ENCODE measurements at places on chromosomes 7 and 10.
A peak's percentile ranks its signal among the peaks of the same experiment; 100 is the strongest.

GRCh38 chr10:123318516-123318915, 164.3 kb downstream of the BUB3 start:
- no peak for DNase-seq

DNA sequence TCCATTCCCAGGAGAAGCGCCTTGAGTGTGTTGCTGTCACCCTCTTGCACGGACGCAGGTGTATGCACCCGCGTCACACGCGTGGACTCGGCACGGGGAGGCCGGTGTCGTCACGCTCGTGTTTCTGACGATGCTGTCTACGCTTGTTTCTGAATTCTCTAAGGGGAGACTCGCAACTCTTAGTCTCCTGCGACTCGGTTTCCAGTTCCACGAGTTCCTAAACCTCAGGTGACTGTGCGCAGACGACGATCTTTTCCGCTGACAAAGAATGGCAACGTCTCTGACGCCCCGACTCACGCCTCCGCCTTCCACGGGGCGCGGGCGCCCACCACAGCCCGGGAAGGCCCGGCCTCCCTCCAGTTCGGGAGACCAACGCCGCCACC, 579 bp downstream of the IDI1 start:
- no peak for DNase-seq

GRCh38 chr10:110721406-110722038, 77.4 kb downstream of the RBM20 start:
- no peak for DNase-seq

DNA sequence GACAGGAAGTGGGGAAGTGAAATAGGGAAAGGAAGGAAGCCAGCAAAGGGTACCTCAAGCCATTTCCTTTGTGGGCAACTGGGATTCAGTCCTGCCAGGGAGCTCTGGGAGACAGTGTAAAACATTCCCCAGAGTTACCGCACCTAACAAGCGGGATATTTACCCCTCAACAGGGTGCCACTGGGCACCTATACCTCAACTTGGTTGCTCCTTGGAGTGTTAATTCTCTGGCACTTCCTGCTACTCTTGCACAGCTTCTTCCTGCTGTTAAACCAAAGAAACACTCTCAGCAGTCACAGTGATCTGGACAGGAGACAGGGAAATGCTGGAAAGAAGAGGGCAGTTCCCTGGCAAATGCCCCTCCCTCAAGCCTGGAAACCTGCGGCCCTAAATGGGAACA, 151.3 kb downstream of the REEP3 start:
- no peak for DNase-seq

DNA sequence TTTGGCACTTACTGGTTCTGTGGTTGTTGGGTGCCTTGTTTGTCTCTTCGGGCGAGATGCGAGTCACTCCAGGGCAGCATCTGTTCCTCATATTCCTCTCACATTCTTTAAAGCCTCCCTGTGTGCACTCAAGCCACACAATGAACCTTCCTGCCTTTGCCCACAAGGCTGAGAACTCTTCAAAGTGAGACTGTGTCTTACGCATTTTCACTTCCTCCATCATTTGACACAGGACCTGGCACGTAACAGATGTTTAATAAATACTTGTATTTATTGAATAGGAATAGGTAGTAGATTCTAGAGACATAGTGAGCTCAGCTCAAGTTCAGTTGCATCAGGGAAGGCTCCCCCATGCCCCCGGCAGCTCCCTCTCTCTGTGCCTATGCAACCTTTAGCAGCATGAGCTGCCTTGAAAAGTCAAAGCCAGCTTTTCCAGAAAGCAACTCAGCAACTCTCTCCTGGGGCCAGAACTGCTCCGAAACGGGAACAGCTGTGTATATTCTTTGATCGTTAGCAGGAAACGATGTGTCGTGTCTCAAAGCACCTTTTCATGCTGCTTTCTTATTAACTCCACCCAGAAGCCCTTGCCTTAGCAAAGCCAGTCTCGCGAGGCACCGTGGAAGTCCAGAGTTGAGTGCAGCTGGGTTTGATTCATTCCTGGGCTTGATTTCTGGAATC, 97.5 kb downstream of the PFKFB3 start:
- no peak for DNase-seq

DNA sequence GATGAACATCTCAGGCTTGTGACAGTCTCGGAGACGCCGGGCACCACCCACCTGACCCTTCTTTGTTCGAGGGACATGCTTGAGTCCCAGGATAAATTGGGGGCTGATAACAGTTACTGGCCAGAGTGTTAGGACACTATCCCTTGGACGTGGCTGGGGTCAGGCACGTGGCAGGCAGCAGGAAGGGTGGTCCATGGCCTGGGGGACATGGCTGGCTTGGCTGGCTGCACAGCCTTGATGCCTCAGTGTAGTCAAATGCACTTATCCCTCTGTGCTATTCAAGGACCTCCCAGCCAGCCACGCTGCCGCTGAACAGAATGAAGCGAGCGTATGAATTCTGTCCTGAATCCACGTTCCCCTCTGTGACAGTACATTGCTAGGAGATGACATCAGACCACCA, 662.0 kb upstream of the FOXK1 start:
- DNase-seq: no peak

GRCh38 chr7:39624442-39624807, 1.1 kb downstream of the RALA start:
- no peak for DNase-seq

DNA sequence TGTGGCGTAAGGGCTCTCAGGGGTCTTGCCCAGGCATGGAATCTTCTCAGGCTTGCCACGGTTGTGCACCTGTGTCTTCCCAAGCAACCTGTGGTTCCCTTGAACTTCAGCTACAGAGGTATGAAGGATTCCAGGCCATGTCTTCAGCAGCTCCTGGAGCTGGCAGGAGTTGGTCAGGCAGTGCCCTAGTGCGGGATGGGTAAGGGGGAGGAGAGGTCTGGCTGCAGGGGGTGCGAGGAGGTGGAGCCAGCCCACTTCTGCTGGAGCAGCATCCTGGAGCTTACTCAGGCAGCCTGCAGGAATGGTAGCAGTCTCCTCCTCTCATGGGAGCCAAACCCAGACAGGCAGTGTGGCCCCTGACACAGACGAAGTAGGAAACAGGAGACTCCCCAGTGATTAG, 3.8 kb upstream of the TRIL start:
- DNase-seq: no peak

- DNase-seq: no peak
Measured at GRCh38 chr10:119668461-119668860, 17.3 kb downstream of the BAG3 start.

- no peak for DNase-seq
Measured at GRCh38 chr10:110402077-110402416, 95.7 kb upstream of the DUSP5 start.

GRCh38 chr10:8009031-8009430, 45.5 kb upstream of the GATA3 start:
- DNase-seq: no peak

GRCh38 chr7:139591550-139592195, 68.2 kb downstream of the CLEC2L start:
- DNase-seq: no peak

DNA sequence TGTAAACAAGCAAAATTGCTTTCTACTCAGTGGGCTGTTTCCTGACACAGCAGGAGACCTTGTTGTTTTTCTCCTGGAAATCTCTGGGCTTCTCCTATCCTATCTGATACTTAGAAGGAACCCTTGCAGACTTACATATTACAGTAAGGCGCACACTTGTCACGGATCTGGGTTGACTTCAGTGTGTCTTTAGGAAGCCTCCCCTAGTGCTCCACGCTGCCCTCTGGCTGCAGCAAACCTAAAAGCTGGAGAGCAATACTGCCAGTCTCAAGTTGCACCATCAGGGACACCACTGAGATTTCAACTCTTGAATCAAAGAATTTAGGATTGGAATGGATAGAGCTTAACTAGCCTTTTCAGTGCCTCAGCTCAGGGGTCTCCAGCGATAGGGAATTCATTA, 495.3 kb downstream of the LRMDA start:
- DNase-seq: peak; percentile 17

DNA sequence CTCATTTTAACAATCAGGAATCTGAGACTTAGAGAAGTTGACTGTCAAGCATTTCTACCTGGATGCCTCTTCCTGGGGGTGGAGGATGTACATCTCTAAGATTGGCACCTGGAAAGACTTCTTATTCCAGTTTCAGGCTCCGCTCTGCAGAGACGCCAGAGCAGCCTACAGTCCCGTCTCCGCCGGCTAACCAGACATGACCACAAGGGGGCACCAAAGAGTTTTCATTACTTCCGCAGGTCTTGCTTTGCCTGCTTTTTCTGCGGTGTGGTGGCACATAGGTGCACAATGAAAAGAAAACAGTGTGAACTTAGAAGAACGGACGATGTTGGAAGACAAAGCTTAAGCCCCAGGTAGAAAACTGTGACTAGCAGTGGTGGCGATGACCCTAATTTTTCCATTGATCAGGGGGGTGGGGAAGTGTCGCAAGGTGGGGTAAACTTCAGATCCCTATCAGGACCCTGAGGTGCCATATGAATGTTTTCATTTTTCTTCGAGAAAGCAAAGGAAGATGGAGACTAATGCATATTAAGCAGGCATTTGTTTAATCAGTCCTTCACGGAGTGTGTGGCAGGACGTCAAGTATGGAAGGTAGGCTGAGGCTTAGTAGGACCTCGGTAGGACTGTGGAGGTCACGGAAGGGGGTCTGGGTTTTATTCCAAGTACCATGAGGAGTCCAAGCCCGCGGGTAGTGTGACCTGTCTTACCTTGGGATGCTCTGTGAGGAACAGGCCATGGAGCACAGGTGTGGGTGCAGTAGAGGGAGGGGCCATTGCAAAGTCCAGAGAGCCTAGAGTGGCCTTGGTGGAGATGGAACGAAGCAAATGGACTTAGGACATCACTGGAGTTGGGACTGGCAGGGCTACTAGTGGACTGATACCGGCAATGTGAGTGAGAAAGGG, 60.1 kb upstream of the SORCS3 start:
- DNase-seq: peak; percentile 60

DNA sequence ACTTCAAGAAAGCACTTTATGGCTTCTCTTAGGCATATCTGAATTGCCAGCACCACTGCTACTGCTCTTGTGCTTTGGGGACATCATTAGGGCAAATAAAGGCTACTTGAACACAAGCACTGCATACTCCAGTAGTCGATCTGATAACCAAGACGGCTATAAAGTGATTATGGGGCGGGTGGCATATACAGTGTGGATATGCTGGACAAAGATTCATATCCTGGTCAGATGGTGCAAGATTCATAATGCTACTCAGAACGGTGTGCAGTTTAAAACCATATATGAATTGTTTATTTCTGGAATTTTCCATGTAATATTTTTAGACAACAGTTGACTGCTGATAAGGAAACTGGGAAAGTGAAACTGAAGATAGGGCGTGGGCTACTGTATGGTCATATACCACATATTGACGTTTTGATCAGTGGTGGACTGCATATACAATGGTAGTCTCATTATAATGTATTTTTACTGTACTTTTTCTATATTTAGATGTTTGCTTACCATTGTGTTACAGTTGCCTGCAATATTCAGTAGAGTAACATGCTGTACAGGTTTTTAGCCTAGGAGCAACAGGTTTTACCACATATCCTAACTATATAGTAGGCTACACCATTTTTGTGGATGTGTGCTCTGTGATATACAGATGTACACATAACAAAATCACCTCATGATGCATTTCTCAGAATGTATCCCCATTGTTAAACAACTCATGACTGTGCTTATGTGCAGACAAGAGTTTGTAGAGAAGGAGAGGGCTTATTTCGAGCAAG, 15.2 kb downstream of the ANLN start:
- no peak for DNase-seq

GRCh38 chr7:28054531-28055160, 125.9 kb downstream of the JAZF1 start:
- no peak for DNase-seq

- DNase-seq: no peak
Measured at GRCh38 chr10:102660888-102661657, 16.8 kb downstream of the TRIM8 start.

DNA sequence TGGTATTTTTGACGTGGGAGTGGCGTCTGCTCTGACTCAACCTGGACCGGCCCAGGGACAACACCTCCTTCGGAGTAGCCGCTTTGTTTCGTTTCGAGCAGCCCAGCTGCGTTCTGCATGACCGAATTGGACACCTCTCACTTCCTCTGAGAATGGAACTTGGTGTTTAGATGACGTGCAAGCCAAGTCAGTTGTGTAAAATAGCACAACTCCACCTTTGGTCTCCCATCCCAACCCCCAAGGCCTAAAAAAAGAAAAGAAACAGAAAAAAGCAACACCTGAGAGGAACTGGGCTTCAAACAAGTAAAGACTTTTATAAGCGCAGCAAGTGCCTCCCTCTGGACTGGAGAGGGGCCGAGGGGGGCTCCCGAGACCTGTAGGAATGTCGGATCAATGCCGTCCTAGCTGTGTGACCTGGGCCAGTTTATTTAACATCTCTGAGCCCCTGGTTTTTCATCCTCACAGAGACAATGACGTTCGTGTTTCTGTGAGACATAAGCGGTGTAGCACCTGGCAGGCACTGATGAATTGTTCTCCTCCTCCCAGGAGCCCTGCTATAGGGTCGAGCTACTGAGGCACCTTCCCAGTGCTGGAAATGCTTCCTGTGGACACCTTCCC, 52.0 kb upstream of the SMNDC1 start:
- DNase-seq: peak; percentile 76

DNA sequence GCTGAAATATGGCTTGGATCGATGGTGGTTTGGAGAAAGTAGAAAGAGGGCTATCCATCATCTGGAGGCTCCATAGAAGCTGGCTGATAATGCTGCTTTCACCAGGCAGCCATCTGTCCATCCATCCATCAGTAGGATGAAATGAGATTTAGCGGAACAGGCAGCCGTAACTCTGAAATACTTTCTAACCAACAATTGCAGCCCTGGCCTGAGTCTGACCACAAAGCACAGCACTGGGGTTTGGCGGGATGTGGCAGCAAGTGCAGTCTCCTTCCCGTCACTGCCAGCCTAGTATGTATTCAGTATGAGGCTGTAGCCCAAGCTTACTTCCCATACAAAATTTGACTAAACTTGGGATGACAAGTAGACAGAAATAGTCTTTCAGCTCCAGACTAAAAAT, 38.0 kb downstream of the R3HCC1L start:
- no peak for DNase-seq

DNA sequence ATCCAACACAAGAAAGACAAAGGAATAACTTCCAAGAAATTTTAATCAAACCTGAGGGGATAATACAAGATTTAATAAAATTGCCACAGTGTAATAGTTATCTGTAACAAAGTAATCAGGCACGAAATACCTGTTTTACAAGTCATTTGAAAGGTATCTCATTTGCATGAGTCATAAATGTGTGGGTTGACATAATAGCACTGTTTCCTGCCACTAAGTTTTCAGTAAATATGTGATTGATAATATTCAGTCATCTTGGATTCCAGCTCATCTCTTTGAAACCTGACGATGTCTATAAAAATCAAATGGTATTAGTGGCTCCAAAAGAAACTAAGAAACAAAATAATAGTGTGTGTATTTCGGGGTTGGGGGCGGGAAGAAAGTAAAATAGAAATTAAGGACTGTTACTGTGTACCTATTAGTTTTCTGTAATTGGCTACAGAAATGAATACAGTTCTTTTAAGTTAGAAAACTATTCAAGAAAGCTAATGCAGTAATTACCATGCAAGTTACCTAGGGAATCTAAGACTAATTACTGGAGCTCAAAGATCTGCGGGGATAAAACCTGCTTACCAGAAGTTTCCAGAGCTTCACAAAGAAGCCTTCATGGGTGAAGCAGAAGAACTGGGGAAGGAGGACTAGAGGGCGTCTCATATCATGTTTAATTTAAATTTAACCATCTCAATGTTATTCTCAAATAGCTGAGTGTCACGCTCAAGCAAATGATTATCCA, 100.7 kb downstream of the ST8SIA6 start:
- no peak for DNase-seq

- no peak for DNase-seq
Measured at GRCh38 chr7:116572036-116572435, 47.2 kb downstream of the CAV1 start.

- no peak for DNase-seq
Measured at GRCh38 chr7:121570365-121570764, 174.3 kb upstream of the FAM3C start.

- DNase-seq: peak; percentile 98
Measured at GRCh38 chr10:46530249-46531186, 25.9 kb downstream of the GPRIN2 start.
